ENCODE measurements at places on chromosomes 6 and 20. TPM values are rescaled to one million over a fixed set of nuclear protein-coding genes. Genes with fewer than 3 reads are reported as not detected.
A peak's percentile ranks its signal among the peaks of the same experiment; 100 is the strongest.

GRCh38 chr20:21326700-21327099 lies 23.6 kb downstream of the XRN2 start:
- H3K27ac ChIP-seq: no peak overlapping the region
- peaks cover 13% of the 10 kb centered on the region for H3K36me3 ChIP-seq
- no peaks in the 10 kb centered on the region for H3K27me3 ChIP-seq
- peak overlapping the region; percentile 12 for H3K4me3 ChIP-seq
- DNase-seq: no peak
- H3K4me1 ChIP-seq: peaks cover 45% of the 10 kb centered on the region

CFAP61 gene
- polyA plus RNA-seq: not detected

- no peak overlapping the region for H3K4me3 ChIP-seq
- H3K4me1 ChIP-seq: peaks cover 55% of the 10 kb centered on the region
- no peak for DNase-seq
Measured at GRCh38 chr20:20666359-20666758, 46.1 kb downstream of the RALGAPA2 start.

- no peaks in the 10 kb centered on the region for H3K36me3 ChIP-seq
- H3K27ac ChIP-seq: no peak overlapping the region
- DNase-seq: no peak
- no peaks in the 10 kb centered on the region for H3K4me1 ChIP-seq
Measured at GRCh38 chr6:5390177-5390576, 128.9 kb downstream of the FARS2 start.

GRCh38 chr6:158627168-158627939 lies 17.2 kb downstream of the DYNLT1 start:
- no peak for DNase-seq
- no peaks in the 10 kb centered on the region for H3K27me3 ChIP-seq

Data from naive B cell (primary cell).